ENCODE measurements at places on chromosomes 1 and 21. TPM values are rescaled to one million over a fixed set of nuclear protein-coding genes. Genes with fewer than 3 reads are reported as not detected.
A peak's percentile ranks its signal among the peaks of the same experiment; 100 is the strongest.

Gene VASH2
- 0.20 TPM for total RNA-seq

- no peak for DNase-seq
These were observed 29.6 kb downstream of the NBPF3 start for GRCh38 chr1:21469581-21469980.

- DNase-seq: no peak
These were observed 18.1 kb downstream of the SYDE2 start for GRCh38 chr1:85182700-85183099.

DNA sequence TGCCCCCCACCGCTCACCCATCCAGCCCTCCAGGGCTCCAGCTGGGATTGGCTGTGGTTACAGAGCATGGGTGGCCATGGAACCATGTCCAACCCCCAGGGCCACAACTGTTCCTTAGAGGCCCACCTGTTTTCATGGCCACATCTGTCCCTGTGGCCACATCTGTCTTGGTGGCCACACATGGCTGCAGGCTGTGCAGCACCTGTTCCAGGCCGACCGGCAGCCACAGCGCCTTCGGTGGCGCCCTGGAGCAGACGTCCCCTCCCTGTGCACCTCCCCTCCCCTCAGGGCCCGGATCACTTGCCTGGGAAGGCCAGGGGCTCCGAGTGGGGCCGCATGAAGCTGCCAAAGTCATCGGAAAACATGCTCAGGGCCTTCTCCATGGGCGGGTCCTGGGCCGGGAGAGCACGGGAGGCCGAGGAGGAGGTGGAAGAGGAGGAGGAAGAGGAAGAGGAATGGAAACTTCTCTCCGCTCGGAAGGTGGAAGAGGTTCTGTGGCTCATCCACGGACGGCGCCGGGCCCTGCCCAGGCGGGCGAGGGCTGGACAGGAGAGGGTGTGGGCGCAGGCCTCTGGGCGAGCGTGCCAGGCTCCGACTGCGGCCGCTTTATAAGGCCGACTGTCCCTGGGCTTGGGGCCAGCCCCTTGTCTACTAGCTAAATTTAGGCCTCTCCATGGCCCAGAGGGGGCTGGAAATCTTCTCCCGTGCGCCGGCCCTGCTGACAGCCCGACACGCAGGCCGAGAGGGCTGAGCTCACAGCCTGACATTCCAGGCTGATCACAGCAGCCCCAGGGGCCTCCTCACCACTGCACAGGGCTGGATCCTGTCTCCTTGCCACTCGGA lies at the start of gene HSPB7:
HSPB7 (minus strand) TSS at position 583 of the 843 bp plus-strand sequence; CDS start at position 503, 80 bp downstream.
- DNase-seq: no peak

Gene ATXN7L2
- 19.5 TPM for total RNA-seq

DNA sequence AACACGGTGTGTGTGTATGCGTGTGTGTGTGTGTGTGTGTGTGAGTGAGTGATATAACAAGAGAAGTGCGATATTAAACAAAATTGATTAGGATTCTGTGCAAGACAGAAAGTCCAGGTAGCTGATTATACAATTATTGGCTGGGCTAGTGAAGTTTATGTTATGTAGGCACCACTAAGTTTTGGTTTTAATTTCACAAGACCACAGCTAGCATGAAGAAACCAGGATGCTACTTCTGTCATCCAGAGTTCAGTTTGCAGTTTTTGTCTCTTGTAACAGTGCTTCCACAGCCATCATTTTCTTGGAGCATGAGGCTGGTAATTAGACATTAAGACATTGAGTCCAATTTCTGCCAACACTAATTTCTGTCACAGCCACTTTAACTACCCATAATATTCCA lies 1590.2 kb upstream of the B3GALT2 start:
- DNase-seq: no peak

- DNase-seq: no peak
These were observed 12.3 kb downstream of the BARHL2 start for GRCh38 chr1:90704817-90705216.

- no peak for DNase-seq
These were observed 284.0 kb downstream of the DUSP10 start for GRCh38 chr1:221457685-221458446.

GRCh38 chr1:197306381-197307062 lies 38.5 kb downstream of the CRB1 start:
- no peak for DNase-seq

DNA sequence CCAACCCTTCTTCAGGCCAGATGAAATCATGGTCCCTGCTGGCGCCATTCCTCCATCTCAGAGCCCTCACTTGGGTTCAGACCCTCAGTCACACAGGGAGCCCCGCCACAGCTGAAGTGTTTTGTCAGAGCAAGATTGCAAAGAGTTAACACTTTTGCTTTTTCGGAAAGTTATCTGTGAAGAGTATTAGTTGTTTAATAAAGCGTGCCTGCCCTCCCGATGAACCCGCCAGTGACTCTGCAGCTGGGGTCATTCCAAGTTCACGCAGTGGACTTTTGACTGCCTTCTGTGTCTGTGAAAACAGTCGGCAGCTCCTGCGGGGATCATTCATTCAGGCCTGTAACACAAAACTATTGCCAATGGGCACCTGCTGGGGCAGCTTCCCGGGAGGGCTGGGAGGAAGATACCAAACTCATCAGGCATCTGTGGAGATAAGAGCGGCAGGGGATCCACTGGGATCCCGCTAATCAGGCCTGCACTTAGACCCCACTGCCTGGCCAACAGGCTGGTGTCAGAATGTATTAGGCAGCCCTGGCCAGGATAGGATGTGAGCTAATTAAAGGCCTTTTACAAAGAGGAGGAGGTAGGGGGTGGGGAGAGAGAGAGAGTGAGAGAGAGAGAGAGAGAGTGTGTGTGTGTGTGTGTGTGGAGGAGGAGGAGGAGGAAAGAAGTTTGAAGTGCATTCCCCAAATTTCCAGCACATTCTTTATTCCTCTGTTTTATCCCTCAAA lies 184.5 kb downstream of the DHRS3 start:
- no peak for DNase-seq

DNA sequence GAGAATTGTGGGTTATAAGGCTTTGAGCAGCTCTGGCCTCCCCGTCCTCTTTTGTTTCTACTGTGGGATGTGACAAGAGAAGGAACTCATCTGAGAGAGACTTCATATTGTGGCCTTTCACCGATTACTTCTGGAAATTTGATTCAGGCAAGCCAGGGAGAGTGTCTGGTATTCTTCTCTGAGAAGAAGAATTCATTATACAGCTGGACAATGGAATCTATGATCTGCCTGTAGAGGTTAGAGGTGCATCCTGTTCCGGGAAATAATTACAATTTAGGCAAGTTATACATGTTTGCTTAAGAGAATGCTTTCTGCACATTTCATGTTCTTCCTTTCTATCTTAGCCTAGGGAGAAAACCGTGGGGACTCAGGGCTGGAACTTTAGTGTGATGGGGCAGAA lies 12.8 kb upstream of the RNU1-2 start:
- DNase-seq: no peak

Gene CELA3B
- 3.6 TPM for total RNA-seq

- no peak for DNase-seq
These were observed 41.5 kb downstream of the LHX4 start for GRCh38 chr1:180271272-180272255.

Gene MAP10
- total RNA-seq: 1.2 TPM

Gene THEM4
- total RNA-seq: 24.6 TPM

Gene PIK3CD
- total RNA-seq: 97.6 TPM

Gene DESI2
- 34.5 TPM for total RNA-seq

Gene U2AF1
- total RNA-seq: 17.8 TPM

DNA sequence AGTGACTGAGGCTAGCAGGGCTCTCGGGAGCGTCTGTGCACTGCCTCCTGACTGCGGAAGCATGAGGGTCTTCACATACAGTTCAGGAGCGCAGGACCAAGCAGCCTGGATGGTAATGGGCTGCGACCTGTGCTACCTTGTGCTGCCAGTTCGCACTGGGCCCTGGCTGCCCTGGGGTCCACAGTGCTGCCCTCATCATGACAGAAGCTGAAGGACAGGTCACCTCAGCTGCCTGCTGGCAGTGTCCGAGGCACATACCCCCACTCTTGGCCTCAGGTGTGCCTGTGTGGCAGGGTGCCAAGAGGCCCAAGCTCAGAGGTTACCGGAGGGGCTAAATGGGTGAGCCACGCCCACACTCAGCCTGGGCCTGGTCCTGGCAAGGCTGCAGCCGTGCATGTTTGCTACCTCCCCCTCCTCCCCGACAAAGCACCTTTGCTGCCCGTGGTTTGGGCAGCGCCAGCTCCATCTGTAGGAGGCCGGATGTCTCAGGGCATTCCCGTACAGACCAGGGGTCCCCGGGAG lies 4.4 kb downstream of the JMJD4 start:
- DNase-seq: no peak

DNA sequence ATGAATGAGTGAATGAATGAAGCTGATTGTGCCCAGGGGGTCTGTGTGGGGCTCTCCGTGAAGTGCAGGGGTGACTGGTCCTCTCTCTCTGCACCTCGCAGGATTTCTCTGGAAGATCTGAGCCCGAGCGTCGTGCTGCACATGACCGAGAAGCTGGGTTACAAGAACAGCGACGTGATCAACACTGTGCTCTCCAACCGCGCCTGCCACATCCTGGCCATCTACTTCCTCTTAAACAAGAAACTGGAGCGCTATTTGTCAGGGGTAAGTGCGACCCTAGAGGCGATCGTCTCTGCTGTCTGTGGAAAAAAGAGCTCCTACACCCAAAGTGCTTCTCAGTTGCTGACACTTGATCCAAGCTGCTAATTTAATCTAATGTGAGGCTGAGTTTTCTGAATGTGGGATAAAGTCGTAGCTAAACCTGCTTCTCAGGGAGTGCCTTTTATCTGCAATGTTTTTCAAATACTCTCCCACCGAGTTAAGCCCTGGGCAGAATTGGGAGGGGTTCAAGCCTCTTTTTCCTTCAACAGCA lies 101.7 kb downstream of the HUNK start:
- DNase-seq: no peak

- DNase-seq: no peak
These were observed 6.7 kb downstream of the ERG start for GRCh38 chr21:38491536-38491935.

Gene IPO13
- 27.5 TPM for total RNA-seq

DNA sequence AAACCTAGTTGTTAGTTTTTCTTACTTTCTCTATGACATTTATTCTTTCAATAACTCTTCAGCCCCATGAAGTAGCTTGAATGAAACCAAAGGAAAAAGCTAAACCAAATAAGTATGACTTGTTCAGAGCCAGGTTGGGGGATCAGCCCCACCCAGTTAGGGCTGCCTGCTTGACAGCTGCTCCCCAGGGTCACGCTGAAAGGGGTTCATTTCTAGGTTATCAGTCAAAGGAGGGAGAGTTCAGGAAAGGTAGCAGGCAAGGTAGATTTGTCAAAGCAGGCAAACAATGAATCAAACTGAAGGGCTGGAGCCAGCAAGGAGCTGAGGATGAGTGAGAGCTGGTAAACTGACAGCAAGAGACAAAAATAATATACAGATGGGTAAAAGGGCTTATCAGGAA lies 3.1 kb upstream of the S100A11 start:
- no peak for DNase-seq

GRCh38 chr1:240611228-240611618 lies 732 bp downstream of the GREM2 start:
- no peak for DNase-seq

- no peak for DNase-seq
These were observed 7.6 kb upstream of the TFF1 start for GRCh38 chr21:42373908-42374455.

Gene TDRD5
- not detected for total RNA-seq

DNA sequence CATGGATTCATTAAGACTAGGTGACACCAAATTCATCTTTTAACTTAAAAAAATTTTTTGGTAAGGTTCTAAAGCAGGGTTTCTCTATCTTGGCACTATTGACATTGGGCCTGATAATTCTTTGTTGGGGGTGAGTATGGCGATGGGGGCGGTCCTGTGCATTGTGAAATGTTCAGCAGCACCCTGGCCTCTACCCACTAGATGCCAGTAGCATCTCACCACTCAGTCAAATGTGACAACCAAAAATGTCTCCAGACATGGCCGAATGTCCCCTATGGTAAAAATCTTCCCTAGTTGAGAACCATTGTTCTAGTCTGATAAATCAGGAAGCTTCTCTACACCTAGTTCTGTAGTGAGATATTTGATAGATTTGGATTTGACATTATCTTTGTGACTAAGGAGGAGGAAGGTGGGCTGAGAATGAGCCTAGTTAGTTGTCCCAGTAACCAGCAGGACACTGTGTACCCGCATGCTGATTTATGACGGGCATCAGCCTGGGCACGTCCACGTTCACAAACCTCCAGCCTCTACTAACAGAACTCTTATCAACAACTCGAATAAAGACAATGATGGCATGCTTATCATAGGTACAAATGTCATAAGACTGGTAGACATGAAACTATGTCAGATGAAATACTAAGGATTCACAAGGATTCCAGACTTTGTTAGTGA lies 104.6 kb downstream of the KCND3 start:
- DNase-seq: no peak

DNA sequence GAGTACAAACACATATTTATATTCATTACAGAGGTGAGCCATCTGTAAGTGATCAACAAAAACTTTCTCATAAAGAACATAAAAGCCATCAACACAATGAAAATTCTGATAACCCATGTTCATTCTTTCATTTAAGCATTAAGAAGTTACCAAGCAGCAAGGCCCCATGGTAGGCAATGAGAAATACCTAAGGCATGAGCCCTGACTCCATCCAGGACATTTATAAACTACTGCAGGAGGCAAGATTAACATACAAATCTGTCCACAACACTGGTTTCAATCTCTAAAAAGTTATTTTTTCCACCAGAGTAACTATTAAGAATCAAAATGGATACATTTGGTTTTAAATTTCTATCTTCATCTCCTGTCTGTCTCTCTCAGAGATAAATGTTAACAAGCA lies 76.1 kb downstream of the SIPA1L2 start:
- no peak for DNase-seq

GRCh38 chr1:70720109-70720508 lies 309.0 kb downstream of the CTH start:
- DNase-seq: no peak

GRCh38 chr1:3632298-3632697 lies 7.5 kb downstream of the TPRG1L start:
- no peak for DNase-seq

Gene FYB2
- not detected for total RNA-seq

DNA sequence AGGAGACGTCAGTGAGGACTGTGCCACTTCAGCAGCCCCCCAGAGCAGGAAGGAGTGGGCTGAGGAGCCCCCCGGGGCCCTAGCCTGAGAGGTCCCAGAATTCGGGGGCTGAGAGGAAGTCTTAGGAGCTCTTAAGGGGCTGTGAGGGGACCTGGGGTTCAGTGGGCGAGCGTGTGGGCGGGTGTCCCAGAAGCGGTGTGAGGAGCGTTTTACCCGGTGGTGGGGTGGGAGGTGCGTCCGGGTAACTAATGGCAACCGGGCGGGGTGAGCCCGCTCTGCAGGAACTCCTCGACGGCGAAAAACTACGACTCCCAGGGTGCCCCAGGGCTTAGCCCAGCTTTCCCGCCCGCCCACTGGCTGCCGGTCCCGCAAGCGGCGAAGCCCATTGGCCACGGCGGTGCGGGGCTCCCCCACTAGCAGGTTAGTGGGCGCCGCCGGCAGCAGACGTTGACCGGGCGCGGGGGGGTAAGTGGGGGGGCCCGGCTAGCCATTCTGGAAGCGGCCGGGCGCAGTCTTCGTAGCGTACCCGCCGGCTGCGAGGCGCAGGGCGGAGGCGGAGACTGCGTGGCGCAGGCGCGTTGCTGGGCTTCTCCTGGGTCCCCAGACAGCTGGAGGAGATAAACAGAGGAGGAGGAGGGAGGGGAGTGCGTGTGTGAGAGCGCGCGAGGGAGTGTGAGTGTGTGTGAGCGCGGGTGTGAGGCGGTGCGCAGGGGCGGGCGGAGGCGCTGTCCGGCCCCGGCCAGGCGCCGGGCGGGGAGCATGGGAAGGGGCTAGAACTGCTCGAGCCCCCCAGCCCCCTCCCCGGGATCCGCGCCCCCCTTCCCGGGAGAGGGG lies at the start of gene WDTC1:
WDTC1 (plus strand) TSS at position 584 of the 834 bp plus-strand sequence. CDS start 26,423 bp downstream, outside the sequence.
- peak; percentile 97 for DNase-seq

Gene C1orf210
- total RNA-seq: not detected
